ENCODE measurements at places on chromosomes 6 and 20. TPM values are rescaled to one million over a fixed set of nuclear protein-coding genes. Genes with fewer than 3 reads are reported as not detected.

GRCh38 chr6:170114187-170114945 is 176.5 kb downstream of the DLL1 start:
- DNase-seq: peak; percentile 20

Gene CRIP3
- 1.1 TPM for total RNA-seq

Gene SLC17A2
- total RNA-seq: 0.21 TPM

Gene ESF1
- 12.6 TPM for total RNA-seq

DNA sequence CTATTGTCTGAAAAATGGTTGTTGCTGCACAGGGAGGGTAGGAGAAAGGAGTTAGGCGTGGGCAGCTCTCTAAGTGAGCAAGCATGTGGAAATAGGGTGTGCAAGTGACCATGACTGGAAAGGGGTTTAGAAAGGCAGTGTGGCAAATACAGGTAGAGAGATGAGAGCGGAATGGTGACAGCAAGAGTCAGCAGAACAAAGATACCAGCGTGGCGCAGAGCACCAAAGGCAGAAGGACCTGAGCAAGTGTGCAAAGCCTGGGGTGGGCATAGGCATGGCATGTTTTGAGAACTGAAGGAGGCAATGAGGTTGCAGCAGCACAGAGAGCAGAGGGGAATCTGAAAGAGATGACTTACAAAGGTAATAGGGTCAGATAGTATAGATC is 17.0 kb downstream of the RNF217 start:
- no peak for DNase-seq
